Tibial artery (tissue), 4 donors: ENCODE measurements at places on chromosomes 2 and 18.

GRCh38 chr2:15307526-15307925 is 253.6 kb downstream of the NBAS start:
- no peak for DNase-seq

- DNase-seq, result no peak
These were observed 1003.5 kb downstream of the TSN start for GRCh38 chr2:122758967-122759366.

DNA sequence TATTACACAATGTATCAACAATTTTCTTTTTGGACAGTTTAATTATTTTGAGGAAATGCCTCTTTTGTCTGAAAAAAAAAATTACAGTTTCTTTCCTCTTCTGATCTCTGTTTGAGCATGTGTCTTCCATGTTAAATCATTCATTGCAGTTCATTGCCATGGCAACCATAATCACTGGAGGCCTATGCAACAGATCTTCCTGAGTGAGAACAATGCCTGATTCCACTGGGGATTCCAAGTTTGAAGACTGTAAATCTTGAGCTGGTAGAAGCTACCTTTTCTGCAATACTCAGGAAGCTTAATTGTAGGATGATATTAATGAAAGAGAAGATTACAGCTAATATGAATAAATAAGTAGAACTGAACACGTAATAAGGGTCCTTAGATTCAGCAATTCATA is 721.4 kb upstream of the CNTNAP5 start:
- no peak for DNase-seq

- DNase-seq, result no peak
These were observed 32.8 kb downstream of the TCF7L1 start for GRCh38 chr2:85166021-85166420.
